Endothelial cell (in vitro differentiated cells): ENCODE measurements at places on chromosomes 7 and 10.

DNA sequence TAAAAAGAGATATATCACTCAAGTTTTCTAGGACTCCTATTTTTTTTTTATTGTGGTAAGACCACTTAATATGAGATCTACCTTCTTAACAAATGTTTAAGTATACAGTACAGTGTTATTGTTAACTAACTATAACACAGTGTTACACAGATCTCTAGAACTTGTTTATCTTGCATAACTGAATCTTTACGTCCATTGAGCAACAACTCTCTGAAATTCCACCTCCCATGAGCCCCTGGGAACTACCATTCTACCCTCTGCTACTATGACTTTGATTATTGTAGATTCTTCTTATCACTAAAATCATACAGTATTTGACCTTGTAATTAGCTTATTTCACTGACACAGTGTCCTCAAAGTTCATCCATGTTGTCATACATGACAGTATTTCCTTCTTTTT, 22.5 kb upstream of the REEP3 start:
- no peak for DNase-seq

DNA sequence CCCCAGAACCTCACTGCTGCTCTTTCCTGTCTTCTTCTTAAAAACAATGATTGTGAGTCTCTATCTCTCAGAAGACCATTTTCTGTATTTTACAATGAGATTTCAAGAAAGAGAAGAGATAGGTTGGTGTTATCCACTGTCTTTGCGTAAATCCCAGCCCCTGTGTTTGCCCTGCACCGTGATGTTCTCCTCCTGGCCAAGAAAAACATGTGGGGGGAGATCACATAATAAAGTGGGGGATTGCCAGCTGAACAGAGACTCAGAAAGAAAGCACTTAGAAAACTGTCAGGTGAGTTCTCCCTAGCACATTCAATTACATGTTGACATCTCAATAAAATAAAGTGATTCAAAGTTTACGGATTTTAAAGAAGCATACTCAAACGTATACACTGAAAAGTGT, 105.0 kb upstream of the PITRM1 start:
- DNase-seq: no peak

DNA sequence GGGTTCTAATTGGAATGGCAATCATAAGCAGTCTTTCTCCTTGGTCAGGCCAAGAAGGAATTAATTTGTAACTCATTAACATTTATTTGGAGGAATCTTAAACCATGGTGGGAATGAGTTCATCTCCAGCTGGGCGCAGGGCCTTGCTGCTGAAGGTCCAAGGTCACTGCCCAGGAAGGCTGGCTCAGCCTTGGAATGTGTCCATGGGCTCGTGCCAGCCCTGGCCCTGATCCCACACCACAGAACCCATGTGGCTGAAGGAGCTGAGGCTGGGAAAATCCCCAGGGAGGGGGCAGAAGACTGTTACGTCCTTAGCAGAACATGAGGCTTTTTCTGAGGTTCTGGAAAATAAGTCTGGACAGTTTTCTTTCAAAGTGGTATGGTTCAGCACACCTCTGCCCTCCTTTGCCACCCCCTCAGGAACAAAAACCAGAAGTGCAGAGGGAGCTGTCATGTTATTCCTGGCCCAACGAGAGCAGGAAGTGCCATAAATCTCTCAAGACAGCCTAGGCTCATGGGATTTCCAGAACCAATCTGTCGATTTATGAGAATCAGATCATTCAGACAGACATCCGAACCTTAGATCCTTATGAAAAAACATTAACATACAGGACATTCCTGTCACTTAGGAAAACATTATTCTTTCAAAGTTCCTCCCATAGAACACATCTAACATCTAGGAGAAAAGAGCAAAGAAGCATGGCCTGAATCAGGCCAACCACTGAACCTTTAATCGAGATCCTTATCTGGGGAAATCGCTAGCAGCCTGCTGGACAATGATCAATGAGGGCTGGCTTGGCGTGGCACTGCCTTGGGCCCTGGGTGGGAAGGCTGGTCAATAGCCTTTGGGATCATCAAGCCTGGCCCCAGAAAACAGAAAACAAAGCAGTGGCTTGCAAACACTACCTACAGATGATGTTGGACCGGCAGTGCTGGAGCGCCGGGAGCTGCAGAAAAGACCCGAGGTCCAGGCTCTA, 134.3 kb downstream of the TAX1BP1 start:
- no peak for DNase-seq

GRCh38 chr7:141874787-141875186, 33.5 kb upstream of the PRSS37 start:
- no peak for DNase-seq

DNA sequence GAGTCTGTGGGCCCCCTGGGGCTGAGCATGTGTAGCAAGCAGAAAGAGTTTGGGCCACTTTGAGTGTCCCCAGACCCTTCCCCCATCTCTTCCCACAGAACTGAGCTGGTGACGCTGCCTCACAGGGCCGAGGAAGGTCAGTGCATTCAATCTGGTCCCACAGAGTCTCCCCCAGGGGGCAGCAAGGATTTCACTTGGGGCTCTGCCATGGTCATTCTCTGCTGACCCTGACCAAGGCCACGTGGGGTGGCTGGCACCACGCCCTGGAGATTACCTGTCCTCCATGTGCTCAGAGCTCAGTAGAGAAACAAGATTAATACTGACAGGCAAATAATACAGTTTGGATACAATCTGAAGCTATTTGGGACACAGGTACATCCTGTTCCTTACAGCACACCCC, 30.2 kb downstream of the ADRA2A start:
- peak; percentile 28 for DNase-seq
